ENCODE measurements at places on chromosomes 2 and 18. TPM values are rescaled to one million over a fixed set of nuclear protein-coding genes. Genes with fewer than 3 reads are reported as not detected.

GRCh38 chr2:172639823-172640222 is 83.9 kb downstream of the PDK1 start:
- H3K36me3 ChIP-seq, result no peaks in the 10 kb centered on the region
- H3K4me3 ChIP-seq, result no peak overlapping the region
- no peak overlapping the region for H3K27ac ChIP-seq
- no peaks in the 10 kb centered on the region for H3K4me1 ChIP-seq
- H3K27me3 ChIP-seq, result no peaks in the 10 kb centered on the region
- no peak for DNase-seq

DNA sequence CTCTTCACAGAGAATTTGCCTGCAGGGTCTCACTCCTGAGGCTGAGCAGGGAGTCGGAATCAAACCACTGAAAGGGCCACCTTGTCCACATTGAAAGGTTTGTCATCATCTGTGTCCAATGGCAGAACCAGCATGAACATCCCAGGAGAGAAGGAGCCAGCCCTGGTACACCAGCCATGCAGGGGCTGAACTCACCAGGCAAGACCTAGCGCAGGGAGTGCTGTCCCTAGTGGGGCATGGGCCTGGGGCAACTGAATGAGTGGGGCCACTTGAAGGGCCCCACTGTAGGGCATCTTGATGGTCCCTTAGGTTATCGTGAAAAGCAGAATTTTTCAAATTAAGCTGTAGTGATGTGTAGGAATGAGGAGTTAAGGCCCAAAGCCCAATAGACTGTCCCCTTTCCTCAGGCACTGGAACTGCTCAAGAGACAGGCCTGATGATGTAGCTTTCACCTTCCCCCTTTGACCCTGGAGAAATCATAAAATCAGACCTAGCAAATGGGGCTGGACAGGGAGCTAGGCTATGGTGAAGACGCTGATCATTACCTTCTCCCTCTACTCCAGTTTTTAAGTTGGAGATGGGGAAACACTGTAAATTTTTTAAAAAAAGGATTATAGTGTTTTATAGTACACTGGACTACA is 8.4 kb upstream of the PLEK start:
- no peaks in the 10 kb centered on the region for H3K36me3 ChIP-seq
- no peak for DNase-seq
- H3K4me3 ChIP-seq, result no peak overlapping the region
- H3K4me1 ChIP-seq, result no peaks in the 10 kb centered on the region

GRCh38 chr2:170375192-170375591 is 197.2 kb downstream of the MYO3B start:
- H3K27ac ChIP-seq, result no peak overlapping the region
- no peak for DNase-seq
- no peaks in the 10 kb centered on the region for H3K27me3 ChIP-seq
- H3K4me3 ChIP-seq, result no peak overlapping the region
- H3K4me1 ChIP-seq, result peaks cover 29% of the 10 kb centered on the region

- H3K4me1 ChIP-seq, result peaks cover 39% of the 10 kb centered on the region
- H3K27me3 ChIP-seq, result no peaks in the 10 kb centered on the region
- DNase-seq, result peak; percentile 48
- H3K36me3 ChIP-seq, result peaks cover 18% of the 10 kb centered on the region
These were observed 71.0 kb downstream of the HS1BP3 start for GRCh38 chr2:20579866-20580265.

- H3K27me3 ChIP-seq, result no peaks in the 10 kb centered on the region
- H3K36me3 ChIP-seq, result no peaks in the 10 kb centered on the region
- no peak for DNase-seq
- no peak overlapping the region for H3K27ac ChIP-seq
These were observed 1080.2 kb downstream of the SUCLG1 start for GRCh38 chr2:83378921-83379320.

- H3K4me1 ChIP-seq, result peaks cover 38% of the 10 kb centered on the region
- H3K36me3 ChIP-seq, result peaks cover 49% of the 10 kb centered on the region
- H3K27ac ChIP-seq, result peak overlapping the region; percentile 42
- H3K4me3 ChIP-seq, result peak overlapping the region; percentile 69
- H3K27me3 ChIP-seq, result no peaks in the 10 kb centered on the region
- no peak for DNase-seq
These were observed 3.4 kb downstream of the SDC1 start for GRCh38 chr2:20221555-20221973.

DNA sequence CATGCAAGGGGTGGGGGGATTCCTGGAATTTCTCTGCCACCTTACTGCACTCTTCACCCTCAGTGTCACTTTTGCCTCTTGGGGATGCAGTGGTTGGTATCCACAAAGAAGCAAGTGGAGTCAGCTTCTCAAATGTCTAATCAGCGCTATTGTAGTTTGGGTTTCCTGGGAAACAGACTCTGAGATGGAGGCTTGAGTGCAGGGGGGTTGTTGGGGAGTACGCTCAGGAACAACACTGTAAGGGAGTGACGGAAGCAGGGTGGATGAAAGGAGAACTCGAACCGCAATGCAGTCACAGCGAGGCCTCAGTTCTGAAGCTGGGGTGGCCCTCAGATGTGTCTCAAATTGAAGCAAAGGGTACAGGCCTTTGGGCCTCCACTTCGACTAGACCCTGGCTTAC is 73.6 kb upstream of the EPC2 start:
- no peak overlapping the region for H3K4me3 ChIP-seq
- no peak for DNase-seq
- no peaks in the 10 kb centered on the region for H3K36me3 ChIP-seq
- no peaks in the 10 kb centered on the region for H3K4me1 ChIP-seq
- H3K27me3 ChIP-seq, result peaks cover 50% of the 10 kb centered on the region
- no peak overlapping the region for H3K27ac ChIP-seq

- no peak overlapping the region for H3K4me3 ChIP-seq
- no peaks in the 10 kb centered on the region for H3K27me3 ChIP-seq
- no peak overlapping the region for H3K27ac ChIP-seq
- peaks cover 29% of the 10 kb centered on the region for H3K4me1 ChIP-seq
- no peak for DNase-seq
- H3K36me3 ChIP-seq, result no peaks in the 10 kb centered on the region
These were observed 78.5 kb downstream of the TANC1 start for GRCh38 chr2:159046966-159047365.

Gene FKBP1B
- total RNA-seq, result 5.9 TPM

Gene SERPINB3
- 0.68 TPM for total RNA-seq

Gene BMP10
- not detected for total RNA-seq

Gene ZNF385B
- 0.86 TPM for total RNA-seq
